Stimulated activated CD4-positive, alpha-beta T cell treated with anti-CD3 and anti-CD28 coated beads, Interleukin-1b, Interleukin-23, amount 100 ng/mL, for 24 hours (primary cell): ENCODE measurements at places on chromosomes 16 and 17.

- DNase-seq = no peak
These were observed 12.8 kb upstream of the CDRT4 start for GRCh38 chr17:15480204-15480603.

GRCh38 chr16:70604407-70605282 is 41.7 kb upstream of the IL34 start:
- no peak for DNase-seq

- no peak for DNase-seq
These were observed at the start of gene PYCARD for GRCh38 chr16:31202414-31203375. Gene PYCARD (minus strand): TSS chr16:31202760. CDS start chr16:31202690, 70 bp downstream.

GRCh38 chr16:53915452-53916160 is 211.7 kb downstream of the FTO start:
- no peak for DNase-seq

- DNase-seq = no peak
These were observed 63.0 kb downstream of the RMI2 start for GRCh38 chr16:11408216-11408615.

DNA sequence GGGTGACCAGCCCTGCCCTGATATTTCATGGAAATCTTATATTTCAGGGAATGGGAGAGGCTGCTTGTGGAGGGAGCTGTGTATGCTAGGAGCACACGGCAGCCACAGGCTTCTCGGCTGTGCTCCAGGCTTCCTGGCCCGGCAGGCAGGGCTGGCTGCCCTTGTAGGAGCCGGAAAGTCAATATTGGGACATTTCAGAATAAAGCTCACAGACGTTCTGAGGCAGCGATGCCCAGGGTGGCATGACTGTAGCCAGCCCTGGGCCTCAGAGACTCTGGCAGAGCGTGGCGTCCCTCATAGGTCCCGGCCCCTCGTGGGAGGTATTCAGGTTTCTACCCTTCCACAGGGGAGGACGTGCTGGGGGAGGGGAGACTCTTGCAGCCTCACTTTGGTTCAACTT is 65.7 kb downstream of the BANP start:
- no peak for DNase-seq

DNA sequence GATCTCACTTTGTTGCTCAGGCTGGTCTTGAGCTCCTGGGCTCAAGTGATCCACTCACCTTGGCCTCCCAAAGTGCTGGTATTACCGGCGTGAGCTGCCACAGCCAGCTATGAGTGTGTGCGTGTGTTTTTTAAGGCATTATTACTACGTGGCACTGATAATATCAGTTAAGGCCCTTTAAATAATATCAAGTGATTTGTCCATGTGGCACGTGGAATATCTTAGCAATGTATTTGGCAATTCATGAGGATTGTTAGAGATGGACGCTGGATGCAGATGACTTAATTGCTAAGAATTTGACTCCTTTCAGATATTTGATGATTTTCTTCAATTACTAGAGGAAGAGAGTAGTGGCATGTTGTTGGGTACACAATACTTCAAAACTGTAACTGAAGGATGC is 25.5 kb upstream of the PMP22 start:
- no peak for DNase-seq

- DNase-seq = no peak
These were observed 54.8 kb downstream of the N4BP1 start for GRCh38 chr16:48555155-48555554.

GRCh38 chr16:66419527-66419926 is 7.6 kb upstream of the BEAN1 start:
- DNase-seq = no peak

DNA sequence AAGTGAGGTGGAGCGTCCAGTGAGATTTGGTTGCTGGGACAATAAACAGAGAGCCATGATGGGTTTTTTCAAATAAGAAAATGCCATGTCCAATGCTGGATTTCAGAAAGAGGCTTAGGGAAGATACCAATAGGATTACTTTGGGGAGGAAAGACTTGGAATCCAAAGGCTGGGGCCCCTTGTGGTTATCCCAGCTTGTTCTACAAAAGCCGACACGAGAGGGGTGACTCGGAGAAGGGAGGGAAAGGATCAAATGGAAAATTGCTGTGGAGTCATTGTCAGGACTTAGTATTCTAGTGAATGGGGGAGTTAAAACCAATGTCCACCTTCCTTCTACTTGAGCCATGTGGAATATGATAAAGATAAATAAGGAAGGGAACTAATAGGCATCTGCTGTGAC is 305.5 kb downstream of the SOX9 start:
- DNase-seq = no peak

DNA sequence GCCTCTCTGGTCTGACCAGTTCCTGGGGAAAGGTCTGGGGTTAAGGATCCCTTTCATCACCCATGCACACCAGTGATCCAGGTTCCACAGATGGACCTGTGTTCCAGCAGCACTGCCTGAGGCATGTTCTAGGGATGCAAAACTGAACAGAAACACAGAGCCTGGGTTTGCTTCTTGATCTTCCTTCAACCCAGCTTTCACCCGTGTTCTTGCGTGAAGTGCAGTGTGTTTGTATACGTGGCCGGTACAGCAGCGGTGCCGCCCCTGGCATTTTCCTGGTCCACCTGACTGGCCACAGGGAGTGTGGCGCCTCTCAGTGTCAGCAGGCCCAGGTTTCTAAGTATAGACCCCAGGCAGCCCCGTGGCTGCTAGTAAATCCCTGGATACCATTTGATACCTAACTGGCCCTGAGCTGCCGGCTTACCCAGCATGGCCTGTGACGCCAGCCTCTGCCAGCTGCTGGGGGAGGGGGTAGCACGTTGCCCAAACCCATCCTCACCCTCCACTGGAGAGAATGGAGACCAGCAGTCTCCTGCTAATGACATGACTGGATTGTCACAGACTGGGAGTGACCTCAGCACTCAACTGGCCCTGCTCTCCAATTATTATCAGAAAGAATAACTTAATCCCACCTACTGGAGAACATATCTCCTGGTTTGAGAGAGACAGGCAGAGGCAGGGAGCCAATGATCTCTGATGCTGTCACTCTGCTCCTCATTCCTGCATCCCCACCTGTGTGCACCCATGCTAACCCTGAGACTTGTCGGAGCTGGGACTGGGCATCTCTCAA is 59.2 kb upstream of the LGALS9 start:
- DNase-seq = no peak

GRCh38 chr16:85090873-85091521 is 21.3 kb downstream of the CIBAR2 start:
- no peak for DNase-seq

DNA sequence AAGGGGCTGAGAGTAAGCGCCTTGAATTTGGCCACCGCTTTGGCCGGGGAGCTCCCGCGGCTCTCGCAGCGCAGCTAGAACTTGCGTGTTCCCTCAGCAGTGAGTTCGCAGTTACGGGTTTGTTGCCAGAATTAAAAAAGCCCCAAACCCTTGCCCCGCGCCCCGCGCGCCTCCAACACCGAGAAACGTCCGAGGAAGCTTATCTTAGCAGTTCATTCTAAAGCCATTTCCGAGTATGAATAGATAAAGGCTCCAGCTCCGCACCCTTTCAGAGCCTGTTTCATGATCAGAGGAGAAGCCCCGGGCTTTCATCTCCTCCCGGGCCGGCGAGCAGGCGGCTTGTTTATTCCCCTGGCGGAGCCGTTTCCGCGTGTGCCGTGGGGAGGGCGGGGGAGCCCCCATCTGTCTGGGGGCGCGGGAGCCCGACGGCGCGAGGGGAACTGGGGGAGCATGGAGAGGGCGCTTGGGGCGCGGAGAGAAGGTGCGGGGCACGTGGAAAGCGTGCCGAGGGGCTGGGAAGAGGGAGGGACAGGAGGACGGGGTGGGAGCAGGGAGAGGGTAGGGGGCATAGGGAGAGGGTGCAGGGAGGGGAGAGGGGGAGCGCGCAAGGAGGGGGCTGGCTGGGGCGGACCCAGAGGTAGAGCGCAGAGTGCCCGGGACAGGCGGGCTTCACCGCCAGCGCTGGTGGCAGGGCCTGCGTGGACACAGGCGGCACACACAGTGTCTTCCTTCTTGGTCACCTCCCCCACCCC is 9.9 kb downstream of the TBX4 start:
- DNase-seq = no peak

GRCh38 chr17:48081858-48082257 is 19.4 kb downstream of the CBX1 start:
- no peak for DNase-seq

DNA sequence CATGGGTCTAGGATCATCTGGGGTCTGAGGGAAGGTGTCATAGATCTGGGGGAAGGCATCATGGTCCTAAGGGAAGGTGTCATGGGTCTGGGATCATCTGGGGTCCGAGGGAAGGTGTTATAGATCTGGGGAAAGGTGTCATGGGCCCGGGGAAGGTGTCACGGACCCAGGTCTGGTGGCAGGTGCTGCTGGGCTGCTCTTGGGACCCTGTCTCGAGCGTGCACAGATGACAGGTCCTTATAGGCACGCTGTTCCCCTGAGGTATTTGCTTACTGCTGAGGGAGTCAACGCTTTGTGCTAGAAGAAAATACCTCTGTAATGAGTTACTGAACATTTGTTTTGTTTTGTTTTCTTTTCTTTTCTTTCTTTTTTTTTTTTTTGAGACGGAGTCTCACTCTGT is 1.4 kb downstream of the RAB40C start:
- DNase-seq = no peak

DNA sequence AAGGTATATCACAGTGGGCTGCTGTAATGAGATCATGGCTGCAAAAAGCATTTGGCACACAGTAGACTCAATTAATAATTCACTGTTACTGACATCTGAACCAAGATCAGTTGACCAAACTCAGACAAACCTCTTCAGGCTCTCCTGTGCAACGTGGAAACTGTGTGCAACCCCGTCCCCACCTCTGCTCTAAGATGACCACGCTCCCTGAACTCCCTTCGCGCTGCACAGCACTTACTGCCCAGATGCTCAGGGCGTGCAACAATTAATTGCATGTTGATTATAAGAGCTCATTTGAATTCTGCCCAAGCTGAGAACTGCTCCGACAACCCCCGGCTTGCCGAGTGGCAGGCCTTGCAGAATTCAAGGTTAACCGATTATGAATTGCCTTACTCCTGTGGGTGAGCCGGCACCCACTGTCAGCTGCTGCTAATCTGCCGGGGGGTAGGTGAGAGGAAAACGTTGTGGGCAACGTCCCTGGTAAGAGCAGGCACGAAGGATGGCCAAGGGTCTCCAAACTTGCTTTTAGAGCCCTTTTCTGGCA is 1.3 kb upstream of the GSG1L start:
- no peak for DNase-seq

GRCh38 chr17:53463363-53463762 is 359.4 kb upstream of the KIF2B start:
- no peak for DNase-seq

GRCh38 chr17:71821511-71821910 is 299.3 kb upstream of the SOX9 start:
- DNase-seq = no peak
